NCI-H2107 (cell line): ENCODE measurements at places on chromosomes 13 and 19.

- DNase-seq: no peak
These were observed 9.5 kb downstream of the LGALS7 start for GRCh38 chr19:38763795-38764220.

GRCh38 chr13:80389073-80390038, 48.4 kb upstream of the SPRY2 start:
- no peak for DNase-seq

- DNase-seq: no peak
These were observed 14.1 kb downstream of the AP2A1 start for GRCh38 chr19:49780861-49781260.

DNA sequence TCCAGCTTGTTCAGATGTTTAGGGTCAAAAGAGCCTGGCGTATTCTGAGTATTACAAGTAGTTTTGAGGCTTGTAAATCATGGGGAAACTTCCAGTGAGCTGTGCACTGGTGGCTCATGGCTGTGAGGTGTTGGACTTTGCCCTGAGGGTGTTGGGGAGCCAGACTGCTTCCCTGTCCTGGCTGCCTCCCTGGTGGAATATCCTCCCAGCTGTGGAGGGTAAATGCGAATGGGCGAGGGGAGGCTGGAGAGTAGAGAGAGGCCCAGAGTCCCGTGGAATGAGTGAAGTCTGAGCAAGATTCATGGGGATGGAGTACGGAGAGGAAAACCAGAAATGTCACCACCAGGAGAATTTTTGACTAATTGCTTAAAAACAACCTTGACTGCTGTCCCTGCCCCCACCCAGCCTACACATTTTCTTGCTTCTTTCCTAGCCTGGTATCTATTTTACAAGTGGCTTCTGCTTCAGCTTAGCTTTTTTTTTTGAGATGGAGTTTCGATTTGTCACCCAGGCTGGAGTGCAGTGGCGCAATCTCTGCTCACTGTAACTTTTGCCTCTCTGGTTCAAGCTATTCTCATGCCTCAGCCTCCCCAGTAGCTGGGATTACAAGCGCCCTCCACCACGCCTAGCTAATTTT, 3.7 kb downstream of the SNRPA start:
- no peak for DNase-seq

DNA sequence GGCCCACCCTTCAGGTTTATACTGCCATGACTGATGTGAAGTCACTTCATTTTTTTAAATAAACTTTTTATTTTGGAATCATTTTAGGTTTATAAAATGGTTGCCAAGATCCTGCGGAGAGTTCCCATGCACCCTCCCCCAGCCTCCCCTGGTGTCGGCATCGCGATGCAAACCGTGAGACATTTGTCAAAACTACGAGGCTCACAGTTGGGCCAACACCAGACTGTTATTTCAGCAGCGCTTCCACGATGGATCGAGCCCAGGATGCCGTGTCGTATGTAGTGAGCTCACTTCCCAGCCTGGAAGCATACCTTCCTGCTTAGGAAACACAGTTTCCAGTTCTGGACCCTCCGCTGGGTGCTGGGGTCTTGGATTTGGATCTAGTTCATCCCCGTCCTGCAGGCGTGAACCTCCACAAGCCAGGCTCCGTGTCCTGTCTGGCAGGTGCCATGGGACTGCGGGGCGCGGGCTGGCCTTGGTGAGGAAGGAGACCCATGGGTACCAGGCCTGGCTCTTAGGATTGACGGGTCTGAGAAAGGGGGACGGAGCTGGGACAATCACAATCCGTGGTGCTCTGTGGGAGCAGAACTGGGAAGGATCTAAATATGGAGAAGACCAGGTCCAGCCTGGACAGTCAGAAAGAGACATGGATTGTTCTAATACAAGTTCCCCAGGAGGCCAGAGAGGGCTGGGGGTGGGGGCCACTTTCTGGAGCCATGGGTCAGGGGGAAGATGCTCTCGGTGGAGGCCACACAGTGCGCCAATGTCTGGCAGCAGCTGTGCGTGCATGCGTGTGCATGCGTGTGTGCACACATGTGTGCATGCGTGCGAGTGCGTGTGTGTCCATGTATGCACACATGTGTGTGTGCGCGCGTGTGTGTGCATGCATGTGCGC, 2.4 kb upstream of the SBK2 start:
- DNase-seq: no peak

- DNase-seq: no peak
These were observed 390.5 kb upstream of the PCDH9 start for GRCh38 chr13:67620665-67621064.

- no peak for DNase-seq
These were observed 22.7 kb downstream of the MPND start for GRCh38 chr19:4365791-4366665.

DNA sequence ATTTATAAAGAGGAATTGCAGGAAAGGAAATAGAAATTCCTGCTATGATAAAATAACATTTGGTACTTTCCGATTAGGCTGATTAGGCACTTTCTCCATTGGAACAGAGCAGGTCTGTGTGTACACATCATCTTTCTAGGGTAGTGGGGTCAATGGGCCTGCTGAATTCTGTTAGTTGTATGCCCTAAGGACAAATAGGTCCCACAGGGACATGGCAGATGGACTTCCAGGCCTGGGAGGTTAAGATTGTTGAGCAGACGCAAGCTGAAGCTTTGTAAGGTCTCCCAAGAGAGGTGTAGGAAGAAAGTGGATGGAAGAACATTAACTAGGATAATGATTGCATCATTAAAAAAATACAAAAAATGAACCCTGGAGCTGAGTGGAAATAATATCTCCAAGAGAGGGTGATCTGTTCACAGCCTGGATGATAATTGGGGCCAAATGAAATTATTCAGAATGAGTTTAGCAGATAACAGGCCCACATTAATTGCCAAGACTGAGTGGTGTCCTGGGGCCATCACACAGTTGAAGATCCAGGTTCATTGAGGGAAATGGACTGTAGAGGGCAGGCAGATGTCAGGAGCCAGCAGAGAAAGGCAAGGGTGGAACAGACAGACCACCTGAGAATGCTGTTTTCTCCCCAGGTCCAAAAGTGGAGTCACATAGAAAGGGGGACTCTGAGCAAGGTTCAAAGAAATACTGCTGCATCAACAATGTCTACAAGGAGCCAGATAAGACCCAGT, 215.1 kb downstream of the DNAJC15 start:
- no peak for DNase-seq
